ENCODE measurements at places on chromosomes 11 and 22. TPM values are rescaled to one million over a fixed set of nuclear protein-coding genes. Genes with fewer than 3 reads are reported as not detected.

DNA sequence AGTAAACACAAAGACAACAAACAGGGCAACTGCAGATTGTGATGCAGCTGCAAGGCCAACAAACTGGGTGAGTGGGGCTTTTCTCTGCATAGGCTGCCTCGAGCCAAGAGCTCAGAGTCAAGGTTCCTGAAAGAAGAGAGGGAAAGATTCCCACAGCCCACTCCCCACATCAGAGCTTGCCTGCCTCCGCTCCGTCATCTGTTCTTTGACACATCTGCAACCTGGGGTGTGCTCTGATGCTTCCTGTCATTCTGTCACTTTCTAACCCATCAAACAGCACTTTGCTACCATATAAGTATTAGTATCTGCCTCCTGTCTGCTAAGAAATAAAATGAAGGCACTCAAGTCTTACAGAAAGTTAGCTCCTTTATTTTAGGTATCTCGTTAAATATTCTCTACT lies 46.9 kb downstream of the C22orf31 start:
- no peak for DNase-seq

GRCh38 chr11:123083623-123084029 lies 21.7 kb upstream of the HSPA8 start:
- DNase-seq = peak; percentile 93

DNA sequence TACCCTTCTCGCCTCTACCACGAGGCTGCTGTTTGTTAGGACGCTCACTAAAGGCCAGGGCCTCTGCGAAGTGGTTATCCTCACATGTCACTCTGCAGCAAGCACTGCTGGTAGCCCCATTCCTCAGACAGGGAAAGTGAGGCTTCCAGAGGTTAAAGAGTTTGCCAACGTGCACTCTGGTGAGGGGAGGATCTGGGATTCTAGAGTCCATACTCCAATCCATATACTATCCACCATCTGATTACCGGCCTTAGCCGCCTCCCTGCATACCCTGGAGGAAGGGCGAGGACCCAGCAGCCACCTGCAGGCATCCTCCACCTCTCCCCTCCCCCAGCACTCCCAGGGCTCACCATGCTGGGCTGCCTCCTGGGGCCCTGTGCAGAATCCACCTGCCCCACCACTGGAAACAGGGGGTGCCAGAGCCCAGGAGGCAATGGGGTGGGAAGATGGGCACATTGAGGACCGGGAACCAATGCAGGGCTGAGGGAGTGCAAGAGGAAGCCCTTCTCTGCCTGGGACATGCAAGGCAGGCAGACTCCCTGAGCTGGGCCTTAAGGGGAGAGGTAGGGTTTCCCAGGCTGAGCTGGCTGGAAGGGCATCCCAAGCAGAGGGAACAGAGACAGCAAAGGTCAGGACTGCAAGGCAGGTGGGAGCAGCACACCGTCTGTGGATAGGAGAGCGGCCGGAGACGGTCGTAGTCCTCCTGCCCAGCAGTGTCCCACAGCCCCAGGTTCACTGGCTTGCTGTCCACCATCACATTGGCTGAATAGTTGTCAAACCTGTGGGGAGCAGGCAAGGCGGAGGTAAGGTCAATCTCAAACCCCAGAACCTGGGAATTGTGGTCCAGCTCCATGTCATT lies 11.7 kb downstream of the RAC2 start:
- no peak for DNase-seq

The KRTAP5-11 gene
- not detected for total RNA-seq

- DNase-seq = no peak
These were observed 20.7 kb downstream of the DMC1 start for GRCh38 chr22:38549101-38549894.

The CDKN1C gene
- total RNA-seq = 533 TPM

- DNase-seq = no peak
These were observed 54.2 kb downstream of the FEZ1 start for GRCh38 chr11:125441648-125442410.

DNA sequence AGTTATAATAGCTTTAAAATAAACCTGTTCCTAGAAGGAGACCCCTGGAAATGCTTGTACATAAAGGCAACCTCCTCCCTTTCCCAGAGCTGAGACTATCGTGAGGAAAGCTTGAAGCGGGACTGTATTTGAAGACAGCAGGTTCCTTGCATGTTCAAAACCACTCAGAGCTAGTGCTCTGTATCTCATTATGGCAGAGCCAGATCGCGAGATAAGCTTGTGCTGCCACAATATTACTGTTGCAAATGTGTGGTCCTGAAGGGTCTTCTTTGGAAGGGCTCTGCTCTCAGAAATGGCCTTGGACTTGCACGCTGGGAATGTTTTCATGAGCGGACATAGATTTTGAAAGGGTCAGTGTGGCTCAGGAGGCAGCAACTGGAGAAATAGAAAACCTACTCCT lies 168.2 kb downstream of the KIRREL3 start:
- DNase-seq = no peak

GRCh38 chr11:17386331-17387084 lies 2.0 kb downstream of the KCNJ11 start:
- peak; percentile 89 for DNase-seq

GRCh38 chr11:73415854-73416615 lies 39.8 kb downstream of the RELT start:
- no peak for DNase-seq

- DNase-seq = no peak
These were observed 766 bp upstream of the ZNHIT2 start for GRCh38 chr11:65118097-65118837.

The TCN1 gene
- total RNA-seq = not detected

- DNase-seq = no peak
These were observed 56.6 kb upstream of the LIN7C start for GRCh38 chr11:27563201-27563600.

GRCh38 chr11:131649856-131650255 lies 279.4 kb downstream of the NTM start:
- no peak for DNase-seq

- DNase-seq = no peak
These were observed 35.7 kb upstream of the KLHL35 start for GRCh38 chr11:75468534-75469340.

DNA sequence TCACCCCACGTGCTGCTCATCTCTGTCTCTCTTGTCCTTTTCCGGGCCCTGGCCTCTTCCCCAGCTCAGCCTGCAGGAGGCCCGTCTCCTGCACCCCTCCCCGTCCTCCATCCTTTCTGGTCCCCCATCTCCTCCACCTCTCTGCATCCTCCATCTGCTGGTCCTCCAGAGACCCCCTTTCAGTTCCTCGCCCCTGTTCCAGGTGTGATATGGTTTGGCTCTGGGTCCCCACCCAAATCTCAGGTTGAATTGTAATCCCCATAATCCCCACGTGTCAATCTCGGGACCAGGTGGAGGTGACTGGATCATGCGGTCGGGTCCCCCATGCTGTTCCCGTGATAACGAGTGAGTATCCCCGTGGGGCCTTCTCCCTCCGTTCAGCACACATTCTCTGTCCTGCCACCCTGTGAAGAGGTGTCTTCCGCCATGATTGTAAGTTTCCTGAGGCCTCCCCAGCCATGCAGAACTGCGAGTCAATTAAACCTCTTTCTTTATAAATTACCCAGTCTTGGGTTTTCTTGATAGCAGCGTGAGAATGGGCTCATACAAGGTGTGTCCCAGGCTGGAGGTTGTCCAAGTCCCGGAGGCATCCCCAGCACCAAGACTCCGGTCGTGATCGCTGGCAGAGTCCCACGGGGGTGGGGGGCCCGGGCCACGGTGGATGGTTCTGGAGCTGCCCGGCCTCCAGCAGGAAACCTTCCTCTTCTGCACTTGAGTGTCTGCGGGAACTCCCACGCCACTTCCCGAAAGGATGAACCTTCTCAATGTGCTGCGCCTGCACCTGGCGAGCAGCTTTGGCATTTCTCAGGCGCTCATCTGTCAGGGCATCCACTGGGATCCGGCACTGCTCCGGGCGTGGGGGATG lies 29.0 kb upstream of the TOLLIP start:
- no peak for DNase-seq

- DNase-seq = peak; percentile 55
These were observed 26.9 kb downstream of the CD82 start for GRCh38 chr11:44592125-44592940.

The PAMR1 gene
- 3.8 TPM for total RNA-seq

The HTR3B gene
- not detected for total RNA-seq

DNA sequence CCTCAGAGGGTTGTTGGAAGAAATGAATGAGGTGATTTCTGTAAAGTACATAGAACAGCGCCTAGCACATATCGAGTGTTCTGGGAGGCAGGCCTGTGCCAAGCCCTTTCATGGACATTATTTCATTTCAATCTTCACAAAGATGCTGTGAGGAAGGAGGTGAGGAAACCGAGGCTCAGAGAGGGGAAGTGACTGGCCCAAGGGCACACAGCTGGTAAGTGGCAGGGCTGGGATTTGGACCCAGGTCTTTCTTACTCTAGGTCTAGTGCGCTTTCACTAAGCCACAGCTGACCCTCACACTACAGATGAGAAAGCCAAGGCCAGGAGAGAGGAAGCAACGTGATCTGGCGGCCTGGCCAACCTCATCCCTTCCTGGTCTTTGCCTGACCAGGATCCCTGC lies 2.0 kb downstream of the PELI3 start:
- DNase-seq = no peak

- peak; percentile 44 for DNase-seq
These were observed 22.5 kb upstream of the ADA2 start for GRCh38 chr22:17241576-17242330.

GRCh38 chr11:78961937-78962701 lies 387.5 kb upstream of the NARS2 start:
- no peak for DNase-seq

The SPDYC gene
- total RNA-seq = not detected

GRCh38 chr11:102810950-102811660 lies 13.1 kb upstream of the MMP1 start:
- DNase-seq = peak; percentile 37

The SCGB1A1 gene
- not detected for total RNA-seq

The CARD16 gene
- total RNA-seq = not detected

The ACTN3 gene
- total RNA-seq = 0.75 TPM

DNA sequence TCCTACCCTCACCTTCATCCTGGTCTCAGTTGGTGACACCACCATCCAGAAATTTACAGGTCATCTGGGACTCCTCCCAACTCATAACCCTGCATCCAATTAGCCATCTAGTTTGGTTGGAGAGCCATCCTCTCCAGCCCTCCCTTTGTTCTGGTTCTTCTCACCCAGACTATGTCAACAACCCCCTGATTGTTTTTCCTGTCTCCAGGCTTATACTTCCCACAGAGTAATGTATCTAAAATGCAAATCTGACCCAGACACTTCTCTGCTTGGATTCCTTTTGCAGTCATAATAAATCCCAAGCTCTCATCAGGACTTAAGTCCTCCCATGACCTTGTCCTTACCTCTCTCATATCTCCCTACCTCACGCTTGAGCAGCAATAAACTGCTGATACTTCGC lies 3.0 kb downstream of the TTC12 start:
- DNase-seq = no peak

GRCh38 chr11:69203901-69204245 lies 48.1 kb downstream of the SMIM38 start:
- DNase-seq = no peak

The C22orf15 gene
- total RNA-seq = 1.2 TPM

The APOBEC3F gene
- 0.08 TPM for total RNA-seq
